Ovary (tissue), 10 donors: ENCODE measurements at places on chromosomes 13 and 19.
A peak's percentile ranks its signal among the peaks of the same experiment; 100 is the strongest.

- H3K27me3 ChIP-seq, result no peaks in the 10 kb centered on the region
- H3K27ac ChIP-seq, result no peak overlapping the region
- no peak overlapping the region for H3K4me3 ChIP-seq
- no peaks in the 10 kb centered on the region for H3K36me3 ChIP-seq
- H3K4me1 ChIP-seq, result no peaks in the 10 kb centered on the region
These were observed 439.5 kb downstream of the EFNB2 start for GRCh38 chr13:106095919-106096318.

GRCh38 chr19:6156033-6156432 lies 20.6 kb downstream of the ACSBG2 start:
- H3K4me1 ChIP-seq, result no peaks in the 10 kb centered on the region
- H3K4me3 ChIP-seq, result no peak overlapping the region

DNA sequence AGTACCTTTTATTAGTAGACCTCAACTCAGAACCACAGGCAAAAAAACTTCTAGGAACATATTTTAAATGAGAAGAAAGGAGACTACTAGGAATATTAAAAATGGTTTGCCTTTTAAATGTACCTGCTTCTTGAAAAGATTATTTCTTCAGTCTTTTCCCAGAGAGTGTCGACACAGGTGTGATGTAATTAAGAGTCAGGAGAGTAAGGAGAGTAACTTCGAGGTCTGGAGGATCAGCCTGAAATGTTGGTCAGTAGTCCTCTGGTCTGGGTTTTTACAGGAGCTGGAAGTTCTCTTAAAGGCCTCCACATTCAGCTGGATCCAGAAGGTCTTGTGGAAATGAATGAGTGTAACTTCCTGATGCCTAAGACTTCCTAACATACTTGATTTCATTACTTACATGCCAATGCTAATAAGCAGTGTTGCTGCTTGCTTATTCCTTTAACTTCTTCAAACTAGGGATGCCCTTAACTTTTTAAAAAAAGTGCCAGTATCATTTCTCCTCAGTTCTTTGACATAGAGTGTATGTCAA lies at the start of gene KCTD4:
Gene KCTD4, minus strand, starts transcription at position 345 of the 532 bp plus-strand sequence. CDS start 6,478 bp downstream, outside the sequence.
- H3K4me1 ChIP-seq, result peaks cover 2% of the 10 kb centered on the region
- H3K27me3 ChIP-seq, result no peaks in the 10 kb centered on the region
- H3K27ac ChIP-seq, result no peak within 1 kb of the TSS
- DNase-seq, result no peak

- peaks cover 2% of the 10 kb centered on the region for H3K4me1 ChIP-seq
- H3K36me3 ChIP-seq, result no peaks in the 10 kb centered on the region
- H3K27me3 ChIP-seq, result no peaks in the 10 kb centered on the region
- DNase-seq, result no peak
- H3K27ac ChIP-seq, result no peak overlapping the region
- H3K4me3 ChIP-seq, result no peak overlapping the region
These were observed 6.9 kb downstream of the PKN1 start for GRCh38 chr19:14440049-14440448.

DNA sequence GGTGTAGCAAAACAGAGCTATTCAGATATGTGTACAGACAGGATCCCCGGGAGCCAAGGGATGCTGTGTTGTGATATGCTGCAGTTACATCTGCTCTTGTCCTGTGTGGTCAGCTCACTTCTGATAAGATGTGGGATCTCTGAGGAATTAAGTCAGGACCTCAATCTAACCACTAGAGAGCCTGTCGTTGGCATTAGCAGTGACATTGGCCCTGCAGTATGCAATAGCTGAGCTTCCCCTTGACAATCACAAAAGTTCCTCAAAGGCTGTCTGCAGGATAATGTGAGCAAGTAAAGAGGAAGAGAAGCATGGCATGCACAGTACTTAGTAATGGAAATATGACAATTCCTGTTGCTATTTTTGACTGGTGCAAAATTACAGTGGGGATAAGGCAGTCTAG lies 203.4 kb upstream of the MIR17HG start:
- no peaks in the 10 kb centered on the region for H3K27me3 ChIP-seq
- no peak overlapping the region for H3K27ac ChIP-seq
- H3K4me1 ChIP-seq, result no peaks in the 10 kb centered on the region
- no peak for DNase-seq
- no peaks in the 10 kb centered on the region for H3K36me3 ChIP-seq

DNA sequence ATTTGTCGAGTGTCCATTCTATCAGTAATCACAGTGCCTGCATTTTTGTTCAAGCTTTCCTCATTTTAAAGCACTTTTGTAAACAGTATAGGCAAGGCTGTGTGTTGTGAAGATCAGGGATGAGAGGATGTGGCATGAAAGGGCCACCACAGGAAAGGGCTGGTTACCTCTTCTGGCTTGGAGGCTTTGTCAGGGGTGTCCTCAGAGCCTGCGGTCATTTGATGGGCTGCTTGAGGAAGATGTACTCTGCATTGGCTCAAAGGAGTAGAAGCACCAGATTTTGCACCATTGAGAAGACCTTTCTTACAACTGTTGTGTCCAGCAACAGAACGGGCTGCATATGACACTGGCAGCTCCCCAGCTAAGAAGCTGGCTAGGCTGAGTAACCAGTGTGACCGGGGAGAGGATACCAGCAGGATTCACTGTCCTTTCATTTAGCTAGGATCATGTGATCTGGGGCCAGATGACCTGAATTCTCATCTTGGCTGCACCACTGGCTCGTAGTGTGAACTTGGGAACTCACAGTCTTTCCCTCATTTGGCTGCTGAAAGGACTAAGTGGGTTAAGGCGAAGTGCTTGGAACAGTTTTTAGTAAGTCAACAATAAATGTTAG lies 380.2 kb downstream of the FGF9 start:
- no peak for DNase-seq
- no peaks in the 10 kb centered on the region for H3K4me1 ChIP-seq
- H3K36me3 ChIP-seq, result no peaks in the 10 kb centered on the region
- no peak overlapping the region for H3K27ac ChIP-seq

- no peak within 1 kb of the TSS for H3K27ac ChIP-seq
- no peaks in the 10 kb centered on the region for H3K36me3 ChIP-seq
- no peak for DNase-seq
- H3K27me3 ChIP-seq, result no peaks in the 10 kb centered on the region
- H3K4me1 ChIP-seq, result peaks cover 3% of the 10 kb centered on the region
These were observed at the start of gene RUBCNL for GRCh38 chr13:46387064-46387851. TSS of gene RUBCNL (minus strand) at chr13:46387252. CDS start at chr13:46372475, 14,777 bp downstream.

DNA sequence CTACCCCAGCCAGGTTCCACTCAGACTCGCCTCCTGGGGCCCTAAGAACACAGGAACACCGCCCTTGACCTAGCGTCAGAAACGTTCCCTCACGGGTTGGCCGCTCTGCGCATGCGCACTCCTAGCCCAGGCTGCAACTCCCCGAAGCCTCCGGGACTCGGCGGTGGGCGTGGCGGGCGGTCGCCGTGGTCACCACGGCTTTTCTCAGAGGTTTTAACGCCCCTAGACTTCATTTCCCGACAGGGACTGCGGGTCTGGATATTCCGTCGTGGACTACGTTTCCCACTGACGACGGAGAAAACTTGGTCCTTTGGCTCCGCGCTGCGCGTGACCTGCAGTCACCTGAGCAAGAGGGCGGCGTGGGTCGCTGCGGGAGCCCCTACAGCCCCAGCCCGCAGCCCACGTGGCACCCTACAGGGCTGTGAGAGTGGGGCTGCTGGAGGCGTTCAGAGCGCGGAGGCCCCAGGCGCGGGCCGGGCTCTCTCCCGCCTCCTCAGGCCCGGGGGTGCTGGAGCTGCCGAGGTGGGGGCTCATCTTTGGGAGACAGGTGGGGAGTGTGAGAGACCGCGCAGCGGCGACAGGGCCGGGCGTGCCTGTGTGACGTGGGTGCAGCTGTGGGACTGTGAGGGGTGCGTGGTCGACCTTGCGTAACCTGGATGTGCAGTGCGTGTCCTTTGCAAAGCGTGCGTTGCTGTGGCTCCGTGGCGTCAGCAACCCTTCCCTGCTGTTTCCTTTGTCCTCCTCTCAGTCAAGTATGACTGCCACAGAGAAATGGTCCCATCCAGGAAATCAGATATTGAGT lies 38.0 kb upstream of the ZNF573 start:
- no peaks in the 10 kb centered on the region for H3K27me3 ChIP-seq
- peak; percentile 86 for DNase-seq
- H3K27ac ChIP-seq, result peak overlapping the region; percentile 44
- peaks cover 5% of the 10 kb centered on the region for H3K4me1 ChIP-seq
- peak overlapping the region; percentile 57 for H3K4me3 ChIP-seq
- H3K36me3 ChIP-seq, result no peaks in the 10 kb centered on the region

GRCh38 chr19:45630463-45630862 lies 8.7 kb downstream of the EML2 start:
- H3K27ac ChIP-seq, result no peak overlapping the region
- H3K4me3 ChIP-seq, result no peak overlapping the region
- H3K27me3 ChIP-seq, result no peaks in the 10 kb centered on the region
- H3K36me3 ChIP-seq, result no peaks in the 10 kb centered on the region

- no peak overlapping the region for H3K4me3 ChIP-seq
- H3K27ac ChIP-seq, result no peak overlapping the region
- H3K27me3 ChIP-seq, result no peaks in the 10 kb centered on the region
- DNase-seq, result no peak
- H3K4me1 ChIP-seq, result no peaks in the 10 kb centered on the region
These were observed 117.5 kb downstream of the CCNA1 start for GRCh38 chr13:36549755-36550154.

GRCh38 chr19:45785781-45786532 lies 3.7 kb upstream of the DMPK start:
- H3K27ac ChIP-seq, result no peak overlapping the region
- H3K4me3 ChIP-seq, result no peak overlapping the region
- H3K4me1 ChIP-seq, result peaks cover 5% of the 10 kb centered on the region
- no peak for DNase-seq
- H3K27me3 ChIP-seq, result no peaks in the 10 kb centered on the region

DNA sequence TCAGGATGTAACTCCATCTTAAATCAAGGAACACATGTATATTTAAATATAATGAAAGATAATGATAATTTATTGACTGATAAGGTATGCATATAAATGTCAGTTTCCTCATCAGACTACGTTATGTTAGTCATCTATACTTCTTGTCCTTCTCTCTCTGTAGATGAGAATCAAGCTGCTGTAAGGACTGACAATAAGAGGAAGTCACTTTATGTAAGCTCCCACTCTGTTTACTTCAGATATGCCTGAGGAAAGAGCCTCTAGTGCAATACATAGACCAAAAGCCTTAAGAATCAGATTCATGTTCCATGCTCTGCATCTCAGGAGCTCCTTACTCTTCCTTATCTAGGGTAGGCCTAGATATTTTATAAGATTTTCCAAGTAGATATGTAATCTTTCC lies 9.6 kb upstream of the SLITRK6 start:
- H3K36me3 ChIP-seq, result no peaks in the 10 kb centered on the region
- DNase-seq, result no peak
- no peaks in the 10 kb centered on the region for H3K4me1 ChIP-seq
- no peak overlapping the region for H3K4me3 ChIP-seq
- no peak overlapping the region for H3K27ac ChIP-seq
- H3K27me3 ChIP-seq, result no peaks in the 10 kb centered on the region

GRCh38 chr13:23980160-23980551 lies 82.9 kb upstream of the C1QTNF9B start:
- peak; percentile 94 for DNase-seq
- H3K27ac ChIP-seq, result peak overlapping the region; percentile 72
- no peaks in the 10 kb centered on the region for H3K27me3 ChIP-seq

DNA sequence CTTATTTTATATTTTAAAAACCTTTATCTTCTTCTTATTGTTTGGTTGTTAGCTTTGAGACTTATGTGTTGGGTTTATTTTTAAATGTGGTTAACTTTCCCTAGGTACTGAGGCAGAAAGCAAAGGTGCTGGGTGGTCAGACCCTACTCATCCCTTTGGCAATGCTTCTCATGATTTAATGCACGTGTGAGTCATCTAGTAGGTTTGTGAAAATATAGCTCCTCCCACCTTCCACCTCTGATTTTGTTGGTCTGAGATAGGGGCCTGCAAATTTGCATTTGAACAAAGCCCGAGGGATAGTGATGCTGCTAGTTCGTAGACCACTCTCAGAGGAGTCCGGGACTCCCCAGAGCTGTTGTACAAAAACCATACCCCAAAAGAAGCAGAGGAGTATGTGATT lies 771.3 kb upstream of the ARGLU1 start:
- H3K27me3 ChIP-seq, result no peaks in the 10 kb centered on the region
- H3K4me3 ChIP-seq, result no peak overlapping the region
- no peaks in the 10 kb centered on the region for H3K4me1 ChIP-seq
- DNase-seq, result no peak

- no peak overlapping the region for H3K4me3 ChIP-seq
- peak overlapping the region; percentile 67 for H3K27ac ChIP-seq
- H3K27me3 ChIP-seq, result no peaks in the 10 kb centered on the region
- H3K36me3 ChIP-seq, result no peaks in the 10 kb centered on the region
- no peak for DNase-seq
These were observed 151.4 kb downstream of the PDS5B start for GRCh38 chr13:32737679-32738078.

GRCh38 chr13:73111331-73111730 lies 52.5 kb downstream of the KLF5 start:
- no peak for DNase-seq
- no peak overlapping the region for H3K4me3 ChIP-seq
- no peaks in the 10 kb centered on the region for H3K4me1 ChIP-seq
- no peak overlapping the region for H3K27ac ChIP-seq
- no peaks in the 10 kb centered on the region for H3K27me3 ChIP-seq

DNA sequence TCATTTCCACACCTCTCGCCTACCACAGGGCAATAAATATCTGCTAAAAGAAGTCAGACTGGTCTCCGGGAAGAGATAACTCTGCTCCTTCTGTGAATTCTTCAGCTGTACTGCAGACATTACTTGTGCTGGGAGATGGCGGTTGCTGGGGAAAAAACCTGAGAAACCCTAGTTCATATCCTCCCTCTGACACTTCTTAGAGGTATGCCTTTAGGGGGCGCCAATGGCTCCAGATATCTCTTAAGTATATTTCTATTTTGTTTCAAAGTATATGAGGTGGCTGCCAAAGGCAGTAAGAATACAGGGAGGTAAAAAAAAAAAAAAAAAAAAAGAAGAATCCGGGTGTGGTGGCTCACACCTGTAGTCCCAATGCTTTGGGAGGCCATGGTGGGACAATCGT lies 175.2 kb downstream of the PAN3 start:
- no peaks in the 10 kb centered on the region for H3K4me1 ChIP-seq
- H3K4me3 ChIP-seq, result no peak overlapping the region
- H3K27me3 ChIP-seq, result no peaks in the 10 kb centered on the region
- no peak overlapping the region for H3K27ac ChIP-seq

DNA sequence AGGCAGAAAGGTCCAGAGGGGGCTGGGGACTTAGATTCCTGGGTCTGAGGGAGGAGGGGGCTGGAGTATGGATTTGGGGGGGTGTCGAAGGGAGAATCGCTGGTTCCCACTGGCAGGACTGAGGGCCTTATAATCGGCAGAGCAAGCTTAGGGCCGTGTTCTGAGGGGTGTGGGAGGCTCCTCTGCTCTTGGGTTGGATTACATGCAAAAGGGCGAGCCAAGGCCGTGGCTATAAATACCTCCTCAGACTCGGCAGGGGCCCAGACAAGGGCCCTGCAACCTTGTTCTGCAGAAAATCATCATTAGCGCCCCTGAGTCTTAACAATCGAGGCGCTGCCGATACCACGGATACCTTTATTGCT lies 707 bp upstream of the MAMSTR start:
- DNase-seq, result no peak
- peak overlapping the region; percentile 55 for H3K27ac ChIP-seq
- peak overlapping the region; percentile 51 for H3K4me3 ChIP-seq
- H3K4me1 ChIP-seq, result peaks cover 39% of the 10 kb centered on the region
- H3K36me3 ChIP-seq, result no peaks in the 10 kb centered on the region
- no peaks in the 10 kb centered on the region for H3K27me3 ChIP-seq

GRCh38 chr13:19685034-19685433 lies 51.6 kb downstream of the MPHOSPH8 start:
- DNase-seq, result no peak
- H3K27ac ChIP-seq, result no peak overlapping the region
- H3K4me1 ChIP-seq, result no peaks in the 10 kb centered on the region
